Natural killer cell (primary cell): ENCODE measurements at places on chromosomes 3 and 15.

- no peak for DNase-seq
- no peaks in the 10 kb centered on the region for H3K4me1 ChIP-seq
- H3K27me3 ChIP-seq: no peaks in the 10 kb centered on the region
Observed at GRCh38 chr15:96495386-96495785, 164.9 kb downstream of the NR2F2 start.

DNA sequence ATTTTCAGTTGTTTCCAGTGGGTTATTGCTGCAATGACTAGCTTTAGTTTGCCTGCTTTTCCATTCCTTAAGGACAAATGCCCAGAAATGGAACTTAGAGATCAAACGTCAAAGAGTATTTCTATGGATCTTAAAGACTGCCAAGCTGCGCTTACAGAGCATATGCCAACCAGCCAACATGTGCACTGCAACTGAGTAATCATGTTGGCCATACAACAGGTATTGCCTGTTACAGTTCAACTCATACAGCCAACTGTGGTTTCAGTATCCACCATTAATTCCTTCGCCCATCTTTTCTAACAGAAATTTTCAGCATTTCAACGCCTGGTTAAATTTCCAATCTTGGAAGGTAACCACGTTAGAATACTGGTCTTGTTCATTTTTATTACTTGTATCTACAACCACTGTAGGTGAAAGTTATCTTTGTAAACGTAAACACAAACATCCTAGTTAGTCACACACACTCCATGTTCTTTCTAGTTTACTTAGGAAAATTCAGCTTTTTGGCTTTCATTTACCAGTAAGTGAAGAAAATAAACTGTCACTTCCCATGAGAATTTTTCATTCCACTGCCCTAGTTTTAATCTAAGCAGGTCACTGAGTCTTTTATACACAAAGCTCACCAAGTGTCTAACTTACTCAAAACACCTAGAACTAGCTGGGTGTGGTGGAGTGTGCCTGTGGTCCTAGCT is 3.9 kb downstream of the RPL32 start:
- no peak for DNase-seq
- no peaks in the 10 kb centered on the region for H3K27me3 ChIP-seq
- H3K36me3 ChIP-seq: peaks cover 61% of the 10 kb centered on the region
- peaks cover 27% of the 10 kb centered on the region for H3K4me1 ChIP-seq

GRCh38 chr3:48414376-48415250 is 15.3 kb downstream of the PLXNB1 start:
- no peaks in the 10 kb centered on the region for H3K27me3 ChIP-seq
- H3K27ac ChIP-seq: no peak overlapping the region
- H3K4me3 ChIP-seq: no peak overlapping the region
- no peaks in the 10 kb centered on the region for H3K36me3 ChIP-seq
- no peaks in the 10 kb centered on the region for H3K4me1 ChIP-seq
- no peak for DNase-seq

DNA sequence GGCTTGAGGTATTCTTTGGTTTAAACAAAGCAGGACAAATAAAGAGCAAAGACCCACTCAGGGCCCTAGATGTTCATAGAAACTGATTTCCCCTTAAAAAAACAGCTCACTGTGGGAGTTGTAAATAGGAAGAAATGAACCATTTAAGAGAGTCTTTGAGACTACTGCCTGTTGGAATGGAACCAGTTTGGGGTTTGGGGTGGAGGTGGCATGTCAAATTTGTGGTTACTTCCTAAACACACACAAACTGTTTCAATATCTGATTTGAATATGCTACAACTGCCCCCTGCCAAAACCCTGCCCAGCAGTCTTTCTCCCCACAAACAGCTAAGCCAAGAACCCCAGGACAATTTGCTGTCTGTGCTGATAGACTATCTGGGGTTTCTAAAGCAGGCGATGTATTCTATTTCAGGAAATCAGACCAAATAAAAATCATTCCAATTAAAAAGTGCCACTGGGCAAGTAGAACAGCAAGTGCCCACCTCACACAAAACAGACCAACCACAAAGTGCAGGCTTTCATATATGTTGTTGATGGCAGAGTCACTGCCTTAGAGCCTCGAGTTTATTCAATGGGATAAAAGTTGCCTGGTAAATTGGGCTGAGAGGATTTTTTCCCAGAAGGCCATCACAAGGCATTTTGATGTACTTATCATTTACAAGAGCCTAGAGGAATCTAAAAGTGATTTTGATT is 293.9 kb upstream of the PROK2 start:
- H3K27ac ChIP-seq: no peak overlapping the region
- H3K36me3 ChIP-seq: no peaks in the 10 kb centered on the region
- no peak for DNase-seq
- H3K4me3 ChIP-seq: no peak overlapping the region
- H3K27me3 ChIP-seq: no peaks in the 10 kb centered on the region

DNA sequence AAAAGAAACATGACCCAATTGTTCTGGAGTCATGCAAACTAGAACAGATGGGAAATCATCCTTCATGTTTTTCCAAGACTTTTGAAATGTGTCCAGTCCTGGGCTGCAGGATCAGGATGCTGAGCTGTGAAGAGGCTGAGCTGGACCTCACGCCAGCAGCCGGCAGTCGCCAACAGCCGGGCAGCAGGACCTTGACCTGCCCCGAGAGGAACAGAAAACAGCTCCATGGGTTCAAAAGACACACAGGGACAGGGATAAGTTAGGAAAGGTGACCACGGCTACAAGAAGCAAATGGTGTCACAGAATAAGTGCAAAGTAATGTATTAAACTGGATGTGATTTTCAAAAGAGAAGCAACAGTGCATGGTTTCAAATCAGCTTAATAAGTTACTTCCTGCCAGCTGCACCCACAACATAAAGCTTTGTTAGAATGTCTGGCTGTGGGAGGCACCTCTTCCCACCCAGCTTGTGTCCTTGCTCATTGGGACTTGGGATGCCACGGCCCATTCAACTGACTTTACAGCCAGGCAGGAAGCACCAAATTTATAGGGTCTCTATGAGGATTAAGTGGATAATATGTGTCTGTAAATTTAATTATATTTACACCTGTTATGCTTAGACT is 266.4 kb downstream of the GABRG3 start:
- H3K4me1 ChIP-seq: no peaks in the 10 kb centered on the region
- no peak overlapping the region for H3K4me3 ChIP-seq
- no peaks in the 10 kb centered on the region for H3K36me3 ChIP-seq
- no peak overlapping the region for H3K27ac ChIP-seq

DNA sequence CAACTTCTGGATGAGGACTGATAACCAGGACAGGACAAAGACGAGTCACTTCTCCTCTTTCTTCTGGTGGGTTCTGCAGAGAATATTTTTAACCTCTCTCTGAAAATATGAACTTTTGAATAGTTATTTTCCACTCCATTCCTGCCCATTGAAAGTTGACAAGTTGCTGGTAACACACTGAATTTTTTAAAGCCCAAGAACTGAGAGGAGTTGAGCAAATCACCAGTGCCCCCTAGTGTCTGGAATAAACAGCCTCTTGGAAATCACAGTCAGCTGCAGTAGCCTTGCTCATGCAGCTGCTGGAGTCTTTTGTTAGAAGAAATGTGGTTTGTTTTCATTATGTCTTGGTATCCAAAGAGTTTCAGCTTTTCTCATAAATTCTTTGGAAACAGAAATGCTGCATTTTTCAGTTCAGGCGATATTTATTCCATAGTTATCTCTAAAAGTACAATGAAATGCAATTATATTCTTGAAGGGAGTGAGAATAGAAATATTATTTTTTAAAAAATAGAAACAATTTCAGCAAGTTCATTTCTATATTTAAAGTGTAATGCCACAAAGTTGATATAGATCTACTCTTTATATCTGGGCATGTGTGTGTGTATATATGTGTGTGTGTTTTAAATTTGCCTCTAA is 741.0 kb upstream of the CBLB start:
- no peak overlapping the region for H3K27ac ChIP-seq
- no peaks in the 10 kb centered on the region for H3K36me3 ChIP-seq
- peak; percentile 86 for DNase-seq

- no peaks in the 10 kb centered on the region for H3K27me3 ChIP-seq
- H3K36me3 ChIP-seq: no peaks in the 10 kb centered on the region
- no peak overlapping the region for H3K27ac ChIP-seq
- H3K4me1 ChIP-seq: no peaks in the 10 kb centered on the region
- DNase-seq: no peak
- H3K4me3 ChIP-seq: no peak overlapping the region
Observed at GRCh38 chr3:22981166-22981565, 222.0 kb upstream of the UBE2E2 start.

DNA sequence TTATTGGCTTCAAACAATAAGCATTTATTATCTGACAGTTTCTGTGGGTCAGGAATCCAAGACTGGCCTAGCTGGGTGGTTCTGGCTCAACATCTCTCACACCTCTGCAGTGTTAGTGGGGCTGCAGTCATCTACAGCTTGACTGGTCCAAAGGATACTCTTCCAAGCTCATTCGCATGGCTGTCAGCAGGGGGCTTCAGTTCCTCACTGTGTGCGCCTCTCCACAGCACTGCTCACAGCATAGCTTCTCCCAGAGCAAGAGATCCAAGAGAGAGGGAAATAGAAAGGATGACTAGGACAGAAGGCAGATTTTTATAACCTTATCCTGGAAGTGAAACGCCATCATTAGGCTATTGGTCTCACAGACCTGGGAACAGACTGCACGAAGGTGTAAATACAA is 64.2 kb downstream of the MAGI1 start:
- no peaks in the 10 kb centered on the region for H3K36me3 ChIP-seq
- no peaks in the 10 kb centered on the region for H3K27me3 ChIP-seq
- no peaks in the 10 kb centered on the region for H3K4me1 ChIP-seq
- DNase-seq: no peak
- H3K27ac ChIP-seq: no peak overlapping the region

DNA sequence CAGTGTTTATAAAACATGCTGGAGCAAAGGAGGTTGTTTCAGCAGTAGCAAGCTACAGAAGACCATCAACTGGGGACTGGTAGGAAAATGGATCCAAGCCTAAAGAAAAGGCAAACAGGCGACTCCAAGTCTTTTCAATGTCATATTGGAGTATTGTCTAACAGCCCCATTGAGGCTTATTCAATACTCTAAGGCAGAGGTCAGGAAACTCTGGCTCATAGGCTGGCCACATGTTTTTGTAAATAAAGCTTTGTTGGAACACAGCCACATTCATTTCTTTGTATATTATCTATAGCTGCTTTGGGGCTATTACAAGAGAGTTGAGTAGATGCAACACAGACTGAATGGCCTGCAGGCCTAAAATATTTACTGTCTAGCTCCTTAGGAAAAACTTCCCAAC is 77.5 kb downstream of the RPL22L1 start:
- H3K4me1 ChIP-seq: no peaks in the 10 kb centered on the region
- no peak overlapping the region for H3K27ac ChIP-seq
- H3K4me3 ChIP-seq: no peak overlapping the region
- no peaks in the 10 kb centered on the region for H3K36me3 ChIP-seq
- no peak for DNase-seq

- no peak overlapping the region for H3K27ac ChIP-seq
- DNase-seq: no peak
- no peaks in the 10 kb centered on the region for H3K27me3 ChIP-seq
- H3K36me3 ChIP-seq: no peaks in the 10 kb centered on the region
- no peak overlapping the region for H3K4me3 ChIP-seq
Observed at GRCh38 chr15:33780011-33780768, 188.1 kb upstream of the CHRM5 start.

DNA sequence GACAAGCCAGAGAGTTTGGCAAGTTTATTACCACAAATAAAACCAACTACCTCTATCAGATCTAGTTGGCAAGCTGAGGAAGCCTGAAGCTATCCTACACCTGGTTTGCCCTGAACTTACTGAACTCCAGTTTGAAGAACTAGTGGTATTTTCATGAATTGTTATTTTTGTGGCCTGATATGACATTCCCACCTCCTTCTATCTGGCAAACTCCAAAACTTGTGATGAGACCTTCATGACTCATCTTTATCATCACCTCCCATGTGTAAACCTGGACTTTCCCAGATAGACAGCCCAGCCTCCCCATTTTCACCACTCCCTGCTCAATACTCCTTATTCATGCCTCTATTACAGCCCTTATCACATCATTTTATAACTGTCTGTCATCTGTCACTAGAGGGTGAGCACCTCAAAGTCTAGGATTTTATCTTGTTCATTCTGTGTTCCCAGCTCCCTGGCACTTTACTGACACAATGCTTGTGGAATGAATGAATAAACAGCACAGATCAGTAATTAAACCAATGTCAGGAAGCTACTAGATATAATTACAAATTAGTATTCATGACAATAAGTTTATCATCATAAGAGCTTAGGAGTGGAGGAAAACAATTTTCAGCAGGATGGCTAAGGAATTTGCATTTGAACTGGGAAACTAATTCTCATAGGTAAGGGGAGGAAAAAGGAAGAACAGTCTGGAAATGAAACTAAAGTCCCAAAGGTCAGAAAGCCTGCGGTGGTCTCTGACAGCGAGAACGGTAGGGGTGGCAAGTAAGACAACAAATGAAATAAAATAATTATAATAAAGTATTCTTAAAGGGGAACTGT is 13.2 kb upstream of the TRANK1 start:
- peak; percentile 27 for DNase-seq
- no peaks in the 10 kb centered on the region for H3K36me3 ChIP-seq
- no peaks in the 10 kb centered on the region for H3K4me1 ChIP-seq
- no peak overlapping the region for H3K4me3 ChIP-seq
